ENCODE measurements at places on chromosomes 2 and 18.

GRCh38 chr18:30271716-30272115, 770.8 kb downstream of the DSC3 start:
- no peak for DNase-seq

DNA sequence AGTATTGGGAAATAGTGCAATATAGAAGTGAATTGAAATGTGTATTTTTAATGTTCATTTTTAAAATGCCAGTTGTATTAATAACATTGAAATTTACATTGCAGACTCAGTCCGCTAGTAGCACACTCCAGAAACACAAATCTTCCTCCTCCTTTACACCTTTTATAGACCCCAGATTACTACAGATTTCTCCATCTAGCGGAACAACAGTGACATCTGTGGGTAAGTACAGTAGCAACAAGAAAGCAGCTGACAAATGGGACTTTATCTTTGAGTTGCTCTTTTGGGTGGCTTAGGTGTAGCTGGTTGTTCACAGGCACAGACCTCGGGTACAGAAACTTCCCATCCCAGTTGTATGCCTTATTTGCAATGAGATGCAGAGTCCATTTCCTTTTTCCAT, 118.2 kb upstream of the IL1R2 start:
- DNase-seq, result no peak

DNA sequence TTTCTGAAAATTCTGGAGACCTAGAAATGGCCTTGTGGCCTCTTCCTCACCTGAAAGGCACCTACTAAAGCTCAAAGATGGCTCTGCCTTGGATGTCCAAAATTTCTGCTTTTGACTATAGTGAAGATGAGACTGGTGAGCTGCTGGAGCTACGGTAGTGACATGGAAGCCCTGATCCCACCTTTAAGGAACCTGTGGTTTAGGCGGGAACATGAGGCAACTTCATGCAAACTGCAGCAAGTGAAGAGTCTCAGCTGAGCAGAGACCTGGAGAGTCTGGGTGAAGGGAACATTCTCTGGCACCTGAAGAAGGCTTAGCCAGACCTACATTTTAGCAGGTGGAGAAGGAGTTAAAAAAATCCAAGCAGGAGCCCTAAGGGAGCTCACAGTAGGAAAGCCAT, 40.0 kb downstream of the GORASP2 start:
- no peak for DNase-seq

GRCh38 chr2:39464864-39465263, 27.8 kb upstream of the MAP4K3 start:
- DNase-seq, result no peak

GRCh38 chr2:165610591-165611029, 141.1 kb downstream of the CSRNP3 start:
- DNase-seq, result no peak

DNA sequence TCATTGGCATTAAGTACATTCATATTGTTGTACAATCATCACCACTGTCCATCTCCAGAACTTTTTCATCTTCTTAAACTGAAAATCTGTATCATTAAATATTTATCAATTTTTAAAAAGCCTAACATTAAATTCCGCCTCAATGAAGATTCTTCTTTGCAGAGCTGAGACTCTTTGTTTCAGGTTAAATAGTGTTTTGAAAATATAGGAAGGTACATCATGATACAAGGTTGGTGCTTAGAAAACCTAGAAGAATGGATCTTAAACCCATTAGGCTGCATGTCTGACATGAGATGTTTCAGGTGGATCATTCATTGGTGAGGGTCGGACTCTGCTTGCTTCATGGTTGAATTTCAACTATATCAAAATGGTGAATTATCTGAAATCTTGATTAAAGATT, 30.5 kb downstream of the DDX1 start:
- no peak for DNase-seq

- peak; percentile 15 for DNase-seq
Observed at GRCh38 chr2:64327510-64328414, 126.2 kb upstream of the LGALSL start.

DNA sequence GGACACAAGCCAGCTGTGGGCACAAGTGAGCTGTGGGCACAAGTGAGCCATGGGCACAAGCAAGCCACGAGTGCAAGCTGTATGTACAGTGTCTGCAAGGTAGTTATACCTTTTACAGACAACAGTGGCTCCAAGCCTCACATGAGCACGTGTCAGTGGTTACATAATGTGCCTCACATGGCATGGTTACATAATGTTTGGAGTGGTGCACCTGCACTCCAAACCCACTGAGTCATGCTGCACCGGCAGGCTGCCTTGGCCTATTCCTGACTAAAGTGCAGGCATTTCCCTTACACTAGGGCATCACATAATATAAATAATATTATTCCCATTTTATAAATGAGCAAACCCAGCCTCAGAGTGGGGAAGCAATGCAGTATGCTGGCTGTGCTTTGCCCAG, 62.6 kb downstream of the MARCO start:
- no peak for DNase-seq

- DNase-seq, result no peak
Observed at GRCh38 chr2:155696571-155696970, 636.0 kb downstream of the NR4A2 start.

GRCh38 chr2:20584399-20585358, 66.2 kb downstream of the HS1BP3 start:
- DNase-seq, result no peak

GRCh38 chr2:142308744-142309143, 177.9 kb upstream of the LRP1B start:
- no peak for DNase-seq

DNA sequence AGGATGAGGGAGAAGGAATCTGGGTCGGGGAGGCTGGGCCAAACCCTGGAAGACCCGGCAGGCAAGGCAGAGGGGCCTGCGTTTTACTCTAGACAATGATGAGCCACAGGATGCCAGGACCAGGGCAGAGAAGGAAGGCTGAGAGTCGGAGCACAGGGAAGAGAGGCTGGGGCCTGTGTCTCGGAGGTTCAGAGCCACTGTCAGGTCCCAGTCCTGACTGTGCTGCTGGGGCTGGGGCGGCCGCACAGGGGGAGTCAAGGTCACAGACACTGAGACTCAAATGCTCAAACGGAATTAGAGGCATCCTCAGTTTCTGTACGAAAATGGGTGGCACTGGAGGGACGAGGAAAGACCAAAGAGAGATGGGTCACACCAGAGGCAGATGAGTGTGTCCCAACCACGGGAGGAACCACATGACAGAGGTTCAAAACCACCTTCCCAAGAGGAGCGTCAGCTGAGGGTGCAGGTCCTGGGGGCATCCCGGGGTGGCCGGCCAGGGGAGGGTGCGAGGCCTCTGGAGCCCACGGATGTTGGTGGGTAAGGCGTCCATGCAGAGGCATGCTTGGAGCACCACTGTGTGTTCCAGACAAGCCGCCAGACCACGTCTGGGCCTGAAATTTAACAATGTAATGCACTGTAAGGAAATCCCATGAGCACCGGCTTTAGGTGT, 14.7 kb downstream of the HDAC4 start:
- no peak for DNase-seq

DNA sequence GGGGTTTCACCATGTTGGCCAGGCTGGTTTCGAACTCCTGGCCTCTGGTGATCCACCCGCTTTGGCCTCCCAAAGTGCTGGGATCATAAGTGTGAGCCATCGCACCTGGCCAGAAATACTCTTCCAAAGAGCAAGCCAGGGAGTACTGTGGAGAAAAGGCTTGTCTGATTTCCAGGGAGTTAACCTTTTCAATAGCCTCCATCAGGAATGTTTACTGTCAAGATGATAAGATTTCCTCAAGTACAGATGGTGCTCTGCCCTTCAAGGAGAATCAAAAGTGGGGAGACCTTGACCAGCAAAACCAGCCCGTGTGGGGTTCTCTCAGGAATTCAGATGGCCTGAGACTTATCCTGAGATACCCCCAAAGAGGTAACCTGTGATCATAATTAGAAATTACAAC, 237.2 kb downstream of the PRKCE start:
- DNase-seq, result no peak

DNA sequence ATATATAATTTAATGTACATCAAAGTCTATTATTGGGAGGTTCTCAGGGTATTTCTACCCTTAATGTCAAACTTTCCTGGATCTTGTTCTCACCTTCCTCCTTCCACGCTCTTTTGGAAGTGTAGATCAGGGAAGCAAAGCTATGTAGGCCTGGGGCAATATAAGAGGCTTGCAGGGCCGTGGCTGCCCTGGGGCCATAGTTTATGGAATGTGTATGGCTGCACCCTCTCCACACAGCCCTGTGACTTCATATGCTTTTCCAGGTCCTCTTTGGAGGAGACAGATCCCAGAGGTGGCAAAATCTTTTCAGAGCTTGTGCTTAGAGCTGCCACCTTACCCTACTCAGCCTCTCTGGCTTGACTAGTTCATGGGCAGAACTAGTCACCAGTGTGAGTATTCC, 82.9 kb downstream of the PLB1 start:
- DNase-seq, result no peak

All from T-helper 9 cell (primary cell).